ENCODE measurements at places on chromosomes 1 and 21.

GRCh38 chr1:234769986-234770795, 160.2 kb upstream of the IRF2BP2 start:
- DNase-seq = no peak

DNA sequence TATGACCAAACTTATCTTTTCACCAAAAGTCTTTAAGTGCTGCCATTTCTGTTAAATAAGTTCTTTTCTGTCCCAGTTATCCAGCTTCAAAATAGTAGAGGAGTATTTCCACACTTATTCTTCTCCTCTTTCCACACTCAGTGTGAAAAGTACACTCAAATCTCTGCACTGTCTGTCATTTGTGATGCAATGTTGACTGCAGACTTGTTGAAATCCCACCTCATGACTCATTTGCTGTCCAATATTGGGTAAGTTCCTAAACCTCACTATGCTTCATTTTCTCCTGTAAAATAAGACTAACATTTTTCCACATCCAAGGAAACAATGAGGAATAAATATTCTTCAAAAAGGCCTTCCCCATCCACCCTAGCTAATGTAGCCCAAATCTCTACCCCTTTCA, 17.5 kb downstream of the LRRIQ3 start:
- DNase-seq = no peak

- DNase-seq = no peak
Observed at GRCh38 chr1:65946960-65947359, 154.3 kb downstream of the PDE4B start.

DNA sequence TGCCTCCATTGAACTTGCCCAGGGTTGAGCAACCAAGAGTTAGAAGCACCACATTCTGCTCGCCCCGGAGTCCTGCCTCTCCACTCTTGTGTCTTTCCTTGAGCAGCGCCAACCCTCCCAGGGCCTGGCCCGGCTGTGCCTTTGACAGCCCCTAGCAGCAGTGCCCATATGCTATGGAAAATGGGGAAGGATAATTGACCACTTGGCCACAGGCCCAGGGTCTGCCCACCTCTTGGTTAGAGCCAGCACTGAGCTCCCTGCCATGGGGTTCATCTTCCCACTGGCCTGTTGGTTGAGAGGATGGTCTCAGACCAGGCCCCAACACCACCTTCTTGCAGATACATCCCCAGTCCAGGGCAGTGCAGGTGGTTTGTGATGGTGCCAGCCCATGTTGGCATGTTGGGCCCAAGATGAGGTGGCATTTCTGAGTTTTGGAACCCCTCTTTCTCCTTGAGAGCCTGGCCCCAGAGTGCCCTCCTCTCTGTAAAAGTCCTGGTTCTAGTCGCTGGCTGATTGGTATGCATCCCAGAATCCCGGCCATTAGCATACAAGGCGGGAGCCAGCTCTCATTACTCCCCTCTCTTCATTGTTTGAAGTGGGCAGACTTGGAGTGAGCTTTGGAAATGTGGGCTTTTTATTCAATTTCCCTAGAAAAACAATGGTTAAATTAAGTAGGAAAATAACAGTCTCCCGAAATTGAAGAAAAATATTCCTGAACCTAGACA, 7.6 kb downstream of the ARHGEF10L start:
- no peak for DNase-seq

DNA sequence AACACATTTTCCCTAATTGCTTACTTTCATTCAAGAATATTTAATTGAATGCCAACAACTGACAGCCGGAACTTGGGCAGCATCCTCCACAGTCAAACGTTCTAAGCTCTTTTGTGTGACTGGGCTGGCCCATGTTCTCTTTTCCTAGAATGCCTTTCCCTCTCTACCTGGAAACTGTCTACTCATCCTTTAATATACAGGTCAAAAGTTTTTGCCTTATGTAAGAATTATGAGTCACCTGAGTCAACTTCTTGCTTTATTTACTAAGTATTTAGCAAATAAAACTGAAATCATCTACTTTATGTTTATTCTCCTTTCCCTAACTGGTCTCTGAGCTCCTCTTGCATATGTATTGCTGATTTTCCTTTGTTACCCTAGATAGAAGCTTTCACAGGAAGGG, 172.2 kb downstream of the CHRM3 start:
- DNase-seq = no peak

DNA sequence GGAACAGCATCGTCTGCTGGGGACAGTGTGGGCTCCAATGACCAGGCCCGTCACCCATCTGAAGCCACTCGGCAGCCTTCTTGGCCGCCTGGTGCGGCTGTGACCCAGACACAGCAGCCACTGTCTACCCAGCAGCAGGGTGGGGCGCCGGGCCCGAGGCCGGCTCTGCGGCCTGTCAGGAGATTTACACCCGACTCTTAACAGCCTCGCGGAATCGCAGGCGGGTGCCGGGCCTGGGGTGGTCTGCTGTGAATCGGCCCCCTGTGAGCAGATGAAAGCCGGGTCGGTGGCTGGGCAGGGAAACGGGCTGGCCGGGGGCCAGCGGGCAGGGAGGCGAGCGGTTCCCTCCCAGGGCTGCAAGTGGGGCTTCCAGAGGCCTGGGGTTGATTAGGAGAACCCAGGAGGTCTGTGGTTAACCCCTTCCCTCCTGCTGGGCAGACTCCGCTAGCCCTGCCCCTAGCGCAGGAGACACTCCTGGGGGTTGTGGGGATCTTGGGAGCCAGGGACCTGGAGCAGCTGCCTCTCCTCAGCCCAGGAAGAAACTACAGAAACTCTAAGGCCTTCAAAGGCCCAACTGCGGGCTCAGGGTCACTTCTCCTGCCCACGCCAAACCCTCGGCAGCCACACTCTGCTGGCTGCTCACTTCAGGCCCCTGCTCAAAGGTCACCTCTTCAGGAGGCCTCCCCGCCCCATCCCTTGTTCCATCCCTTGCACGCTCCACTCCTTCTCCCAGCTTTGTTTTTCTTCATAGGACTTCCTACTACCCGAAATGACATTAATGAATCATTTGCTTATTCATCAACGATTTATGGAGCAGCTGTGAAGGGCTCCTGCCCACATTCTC, 15.6 kb downstream of the RUNX3 start:
- DNase-seq = no peak

DNA sequence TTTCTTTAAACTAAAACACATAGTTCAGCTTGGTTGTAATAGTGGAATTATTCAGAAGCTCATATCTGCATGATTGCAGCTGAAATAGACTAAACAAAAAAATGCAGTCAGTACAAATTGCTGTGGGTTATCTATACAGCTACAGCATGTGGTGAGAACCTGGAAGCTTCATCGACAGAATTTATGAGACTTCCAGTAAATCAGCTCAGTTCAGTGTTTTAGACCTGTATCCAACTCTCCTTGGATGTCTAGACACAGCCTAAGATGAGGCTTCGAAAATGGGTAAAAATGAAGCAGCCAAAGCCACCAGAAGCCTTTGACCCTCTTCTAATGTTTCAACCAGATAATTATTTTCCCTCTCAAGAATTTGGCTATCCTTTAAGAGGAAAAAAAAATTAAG, 127.1 kb upstream of the C1orf105 start:
- DNase-seq = no peak

- DNase-seq = no peak
Observed at GRCh38 chr1:248695451-248696132, 7.0 kb downstream of the OR14I1 start.

DNA sequence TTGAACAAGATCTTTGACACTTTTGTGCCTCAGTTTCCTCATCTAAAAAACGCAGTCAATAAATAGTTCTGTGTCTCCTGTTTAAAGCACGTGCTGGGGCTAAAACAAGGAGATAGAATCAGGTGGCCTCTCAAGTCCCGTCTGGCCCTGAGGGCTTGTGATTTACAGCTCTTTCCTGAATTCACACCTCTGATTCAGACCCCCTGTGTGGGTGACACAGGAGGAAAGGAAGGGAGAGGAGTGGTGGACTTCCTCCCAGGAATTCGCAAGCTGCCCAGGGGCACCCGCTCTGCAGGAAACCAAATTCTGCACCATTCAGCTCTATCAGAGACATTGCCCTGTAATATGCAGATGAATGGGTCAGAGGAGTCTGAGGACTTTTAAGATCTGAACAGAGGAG, 5.2 kb upstream of the PRR9 start:
- no peak for DNase-seq

- DNase-seq = no peak
Observed at GRCh38 chr21:43767984-43768867, 7.9 kb downstream of the CSTB start.

GRCh38 chr21:44416193-44416592, 39.1 kb upstream of the LRRC3 start:
- no peak for DNase-seq

- DNase-seq = no peak
Observed at GRCh38 chr1:63863145-63863544, 89.3 kb downstream of the ROR1 start.

- no peak for DNase-seq
Observed at GRCh38 chr1:187617776-187618175, 789.0 kb downstream of the PLA2G4A start.

DNA sequence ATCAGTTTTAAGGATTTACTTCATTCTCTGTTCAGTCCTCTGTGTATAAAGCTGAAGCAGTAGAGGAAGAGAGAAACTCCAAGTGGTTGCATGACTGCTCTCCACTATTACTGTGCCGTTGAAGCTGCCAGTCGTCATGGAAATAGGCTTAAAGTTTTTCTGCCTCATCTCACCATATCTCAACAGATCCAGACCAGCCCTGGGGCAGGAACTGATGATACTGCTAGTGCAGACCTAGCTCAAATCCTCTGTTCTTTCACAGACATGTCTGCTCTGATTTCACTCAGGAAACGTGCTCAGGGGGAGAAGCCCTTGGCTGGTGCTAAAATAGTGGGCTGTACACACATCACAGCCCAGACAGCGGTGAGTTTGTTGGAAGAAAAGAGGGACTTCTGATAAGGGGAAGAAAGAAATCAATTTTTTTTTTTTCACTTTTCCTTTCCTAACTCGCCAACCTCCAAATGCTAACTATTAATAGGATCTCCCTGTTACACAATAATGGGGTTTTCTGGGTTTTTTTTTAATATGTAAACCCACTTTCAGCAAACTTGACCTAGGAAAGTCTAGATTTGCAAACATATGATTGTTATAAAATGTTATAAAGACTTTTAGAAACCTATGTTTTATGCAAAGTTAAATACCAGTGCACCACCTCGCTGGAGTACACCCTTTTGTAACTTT, 22.2 kb upstream of the STRIP1 start:
- DNase-seq = no peak

- no peak for DNase-seq
Observed at GRCh38 chr1:53603431-53603830, 135.5 kb downstream of the GLIS1 start.

- DNase-seq = no peak
Observed at GRCh38 chr1:61085983-61086644, 3.8 kb downstream of the NFIA start.

DNA sequence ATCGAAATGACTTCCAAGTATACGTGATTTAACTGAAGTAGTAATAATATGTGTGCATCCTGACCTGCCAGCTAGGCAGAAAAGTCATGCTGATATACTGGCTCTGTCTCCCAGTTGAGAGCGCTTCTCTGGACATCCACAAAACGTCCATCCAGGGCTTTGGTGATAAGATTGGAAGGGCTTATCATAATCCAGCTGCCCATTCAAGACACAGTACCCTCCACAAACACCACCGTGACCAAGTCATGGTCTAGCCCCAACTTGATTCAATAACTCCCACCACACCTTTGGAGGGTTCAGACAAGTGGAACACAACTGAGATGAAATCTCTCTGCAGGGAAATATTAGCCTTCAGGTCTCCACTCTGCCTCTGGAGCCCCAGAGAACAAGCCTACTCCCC, 76.2 kb downstream of the CD46 start:
- DNase-seq = no peak

- no peak for DNase-seq
Observed at GRCh38 chr1:103112546-103112945, 4.2 kb upstream of the COL11A1 start.

- no peak for DNase-seq
Observed at GRCh38 chr1:193634876-193635275, 448.5 kb upstream of the B3GALT2 start.

DNA sequence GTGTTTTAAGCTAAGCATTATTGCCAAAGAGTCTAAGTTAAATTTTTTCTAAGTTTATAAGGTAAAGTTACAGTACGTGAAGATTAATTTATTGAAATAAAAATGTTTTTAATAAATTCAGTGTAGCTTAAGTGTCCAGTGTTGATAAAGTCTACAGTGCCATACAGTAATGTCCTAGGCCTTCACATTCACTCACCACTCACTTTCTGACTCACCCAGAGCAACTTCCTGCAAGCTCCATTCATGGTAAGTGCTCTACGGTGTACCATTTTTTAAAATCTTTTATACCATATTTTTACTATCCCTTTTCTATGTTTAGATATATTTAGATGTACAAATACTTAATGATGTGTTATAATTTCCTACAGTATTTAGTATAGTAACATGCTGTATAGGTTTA, 173.2 kb downstream of the CACNA1E start:
- DNase-seq = no peak

DNA sequence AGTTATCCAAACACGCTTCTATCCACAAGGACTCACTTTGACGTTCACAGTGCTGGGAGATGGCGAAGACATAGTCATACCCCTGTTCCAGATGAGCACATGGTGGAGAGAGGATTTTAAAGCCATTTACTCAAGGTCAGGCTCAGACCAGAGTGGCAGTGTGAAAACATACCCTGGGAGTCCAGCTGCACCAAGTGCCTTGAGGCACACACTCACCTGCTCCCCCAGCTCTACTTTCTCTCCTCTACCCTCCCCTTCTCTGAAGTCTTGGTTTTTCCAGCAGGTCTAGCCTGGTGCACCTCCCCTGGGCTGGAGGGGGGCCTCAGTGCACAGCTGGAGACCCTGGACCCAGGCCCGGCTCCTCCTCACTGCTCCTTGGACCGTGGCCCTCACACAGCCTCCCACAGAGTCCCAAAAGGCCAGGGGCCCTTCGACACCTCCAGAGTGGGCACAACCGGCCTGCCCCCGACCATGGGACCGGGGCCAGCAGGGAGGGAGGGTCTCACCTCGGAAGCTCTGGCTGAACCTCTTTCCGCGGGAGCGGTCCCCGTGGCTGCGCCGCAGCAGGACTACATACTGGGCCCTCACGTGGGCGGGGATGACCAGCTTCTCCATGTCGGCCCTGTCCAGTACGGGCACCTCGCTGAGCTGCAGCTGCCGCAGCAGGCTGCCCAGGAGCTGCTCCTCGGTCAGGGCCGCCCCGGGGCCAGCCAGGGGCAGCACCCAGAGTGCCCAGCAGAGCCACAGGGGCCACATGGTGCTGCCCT, 452 bp downstream of the LEFTY2 start:
- DNase-seq = no peak

DNA sequence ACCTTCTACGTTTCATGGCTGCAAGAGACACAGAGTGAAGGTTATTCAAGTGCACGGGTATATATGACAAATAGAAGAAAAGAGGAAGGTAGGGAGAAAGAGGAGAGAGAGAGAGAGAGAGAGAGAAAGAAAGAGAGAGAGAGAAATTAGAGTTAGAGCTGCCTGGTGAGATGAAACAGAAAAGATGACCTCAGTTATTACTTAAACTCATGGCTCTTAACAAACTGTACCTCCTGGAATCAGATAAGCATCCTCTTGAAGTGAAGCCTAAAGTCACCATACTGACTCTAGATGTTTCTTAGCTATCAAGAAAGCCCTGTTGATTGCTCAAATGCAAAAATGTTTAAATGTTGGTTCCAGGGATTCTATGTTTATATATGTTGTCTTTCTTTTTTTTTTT, 597.7 kb upstream of the ZP4 start:
- DNase-seq = no peak

GRCh38 chr1:46755121-46755520, 36.2 kb upstream of the EFCAB14 start:
- DNase-seq = no peak

Measured in cerebellar nuclear complex (tissue), 1 donor.